NCI-H187 treated with DMSO at 0.1 percent for 48 hours (cell line): ENCODE measurements at places on chromosomes 3 and 15.

DNA sequence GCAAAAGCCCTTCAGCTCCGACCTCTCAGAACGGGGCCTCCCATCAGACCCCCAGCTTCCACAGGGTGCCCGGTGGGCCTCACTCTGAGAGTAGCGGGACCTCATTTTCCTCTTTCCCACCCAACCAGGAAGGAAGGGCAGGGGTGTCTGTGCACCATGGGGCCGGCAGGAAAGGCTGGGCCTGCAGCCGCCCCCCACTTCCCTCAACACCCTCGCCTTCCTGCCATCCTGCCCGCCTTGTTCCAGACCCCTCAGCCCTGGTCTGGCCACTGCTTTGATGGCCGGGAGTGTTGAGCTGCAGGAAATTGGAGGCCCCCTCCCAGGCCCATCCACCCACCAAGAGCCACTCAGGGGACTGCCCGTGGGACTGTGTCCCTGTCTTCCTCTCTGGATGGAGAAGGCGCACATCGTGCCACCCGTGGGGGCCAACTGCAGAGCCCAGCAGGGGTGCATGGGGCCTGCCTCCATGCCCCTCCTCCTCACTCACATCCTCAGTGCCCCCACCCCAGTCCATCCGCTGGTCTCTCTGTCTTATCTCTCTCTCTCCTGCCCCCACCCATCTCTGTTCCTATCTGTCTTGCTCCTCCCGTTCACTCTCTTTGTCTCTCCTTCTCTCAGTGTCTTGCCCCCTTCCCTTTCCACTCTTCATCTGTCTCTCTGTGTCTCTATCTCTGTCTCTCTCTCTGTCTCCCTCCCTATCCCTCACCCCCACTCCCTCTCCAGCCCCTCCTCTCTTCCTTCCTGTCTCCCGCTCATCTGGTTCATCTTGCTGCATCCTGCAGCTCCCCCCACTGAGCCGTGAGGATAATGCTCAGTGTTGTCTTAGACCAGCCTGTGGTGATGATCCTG lies 1.8 kb upstream of the PLXND1 start:
- DNase-seq: no peak

DNA sequence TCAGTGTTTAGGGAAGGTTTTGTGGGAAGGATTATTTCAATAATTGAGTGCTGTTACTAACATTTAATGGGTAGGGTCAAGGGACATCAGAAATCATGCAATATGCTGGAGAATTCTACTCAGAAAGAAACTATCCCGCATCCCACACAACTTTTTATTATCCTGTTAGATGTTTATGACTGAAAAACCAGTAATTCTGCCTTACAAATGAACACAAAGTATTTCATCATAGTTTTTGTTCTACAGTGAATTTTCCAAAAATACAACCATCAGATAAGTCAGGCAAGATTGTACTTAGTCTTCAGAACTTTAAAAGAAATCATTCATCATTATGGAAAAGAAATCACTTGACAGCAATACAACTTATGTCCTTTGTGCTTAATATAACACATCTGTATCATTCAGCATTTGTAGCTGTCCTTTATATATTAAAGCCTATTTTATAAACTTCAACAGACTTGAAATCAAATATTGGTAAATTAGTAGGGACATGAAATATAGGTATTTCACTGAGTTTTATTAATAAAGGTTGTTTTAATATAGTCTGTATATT lies 61.9 kb downstream of the TRPM7 start:
- no peak for DNase-seq

GRCh38 chr3:37171144-37171543 lies 3.2 kb downstream of the LRRFIP2 start:
- DNase-seq: no peak

- no peak for DNase-seq
Measured at GRCh38 chr3:48634661-48635221, 520 bp downstream of the SLC26A6 start.

GRCh38 chr15:67480741-67481140 lies 40.2 kb upstream of the C15orf61 start:
- DNase-seq: no peak

DNA sequence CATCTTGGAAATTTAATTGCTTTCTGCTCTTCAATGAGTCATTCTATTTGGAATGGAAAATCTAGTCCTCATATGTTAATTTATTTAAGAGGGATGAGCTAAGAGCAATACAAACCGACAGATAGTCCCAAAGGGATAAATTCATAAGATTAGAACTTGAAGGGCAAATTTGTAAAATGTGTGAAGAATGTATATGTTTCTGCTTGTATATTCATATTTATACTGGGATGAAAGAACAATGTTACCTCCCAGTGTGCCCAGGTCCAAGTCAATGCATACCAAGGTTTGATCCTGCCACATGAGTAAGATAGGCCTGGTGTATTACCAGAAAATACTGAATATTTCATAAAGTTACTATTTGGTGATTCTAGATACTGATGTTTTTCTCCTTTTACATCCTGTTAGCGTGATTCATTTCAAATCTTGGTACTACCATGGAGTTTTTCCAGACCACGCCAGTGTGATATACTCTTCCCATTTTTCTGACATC lies 255.6 kb upstream of the SEMA6D start:
- DNase-seq: no peak

- no peak for DNase-seq
Measured at GRCh38 chr3:20074226-20075063, 34.2 kb downstream of the KAT2B start.
